A375 (cell line): ENCODE measurements at places on chromosomes 12 and 14. TPM values are rescaled to one million over a fixed set of nuclear protein-coding genes. Genes with fewer than 3 reads are reported as not detected.

Gene RNF212B
- not detected in 2 replicates for total RNA-seq

Gene ACOT4
- not detected in 2 replicates for total RNA-seq

Gene LRRC43
- not detected in 2 replicates for total RNA-seq

Gene NOP9
- total RNA-seq, result 14.6 and 22.7 TPM in 2 replicates

Gene PLEKHG7
- not detected in 2 replicates for total RNA-seq

Gene OAS1
- 9.7 and 10.7 TPM in 2 replicates for total RNA-seq

Gene CDK2
- total RNA-seq, result 98.9 and 102 TPM in 2 replicates
